Thoracic aorta (tissue), 2 donors: ENCODE measurements at places on chromosomes 6 and 20. TPM values are rescaled to one million over a fixed set of nuclear protein-coding genes. Genes with fewer than 3 reads are reported as not detected.

The MYLK4 gene
- 2.0 TPM for total RNA-seq

DNA sequence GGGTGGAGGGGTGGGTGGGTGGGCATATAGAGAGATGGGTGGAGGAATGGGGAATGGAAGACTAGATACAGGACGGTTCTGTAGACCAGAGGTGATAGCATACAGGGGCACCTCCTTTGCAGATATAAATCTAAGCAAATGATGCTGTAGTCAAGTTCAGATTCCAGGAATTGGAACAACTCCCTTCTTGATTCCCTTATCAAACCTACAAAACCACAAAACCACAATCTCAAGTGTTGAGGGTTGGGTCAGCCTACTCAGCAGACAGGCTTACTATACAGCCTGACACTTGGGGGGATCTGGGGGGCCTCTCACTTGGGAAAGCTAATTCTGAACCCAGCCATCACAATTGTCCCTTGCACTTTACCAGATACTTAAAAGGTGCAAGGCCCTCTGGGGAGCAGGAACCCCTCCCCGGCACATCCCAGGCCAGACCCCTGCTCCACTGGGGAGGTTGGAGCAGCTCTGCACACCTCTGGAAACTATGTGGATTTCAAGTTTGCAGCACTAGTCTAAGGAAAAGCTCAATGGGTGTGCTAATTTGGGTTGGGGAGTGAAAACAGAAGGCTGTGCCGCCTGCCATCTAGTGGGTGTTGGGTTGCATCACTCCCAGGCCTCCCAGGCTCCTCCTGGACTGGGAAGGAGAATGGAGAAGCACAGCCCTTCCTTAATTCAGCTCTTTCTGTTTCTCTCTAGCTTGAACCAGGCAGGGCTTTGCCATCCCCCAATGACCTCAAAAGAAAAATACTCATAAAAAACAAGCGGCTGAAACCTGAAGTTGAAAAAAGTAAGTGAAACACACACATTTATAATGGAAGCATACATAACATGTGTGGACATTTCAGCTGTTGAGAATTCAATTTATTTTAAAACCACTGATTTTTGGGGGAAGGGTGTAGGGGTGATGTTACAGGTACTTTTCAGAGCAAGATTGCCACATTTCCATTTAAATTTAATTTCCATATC is 121.2 kb upstream of the LAMP5 start:
- no peak for DNase-seq

- DNase-seq = no peak
Measured at GRCh38 chr6:145600299-145600698, 135.0 kb downstream of the EPM2A start.

- DNase-seq = no peak
Measured at GRCh38 chr6:132814716-132815570, 574 bp downstream of the RPS12 start.

The OOEP gene
- total RNA-seq = not detected

GRCh38 chr20:6122111-6122872 is 538 bp downstream of the FERMT1 start:
- DNase-seq = no peak

The FOXF2 gene
- 0.41 TPM for total RNA-seq

GRCh38 chr6:112189494-112189893 is 64.9 kb downstream of the LAMA4 start:
- no peak for DNase-seq

- no peak for DNase-seq
Measured at GRCh38 chr6:157928428-157928827, 53.2 kb upstream of the SYNJ2 start.

GRCh38 chr6:46756469-46757213 is 9.9 kb downstream of the ANKRD66 start:
- no peak for DNase-seq

GRCh38 chr6:150510576-150510975 is 89.1 kb upstream of the PLEKHG1 start:
- DNase-seq = no peak

DNA sequence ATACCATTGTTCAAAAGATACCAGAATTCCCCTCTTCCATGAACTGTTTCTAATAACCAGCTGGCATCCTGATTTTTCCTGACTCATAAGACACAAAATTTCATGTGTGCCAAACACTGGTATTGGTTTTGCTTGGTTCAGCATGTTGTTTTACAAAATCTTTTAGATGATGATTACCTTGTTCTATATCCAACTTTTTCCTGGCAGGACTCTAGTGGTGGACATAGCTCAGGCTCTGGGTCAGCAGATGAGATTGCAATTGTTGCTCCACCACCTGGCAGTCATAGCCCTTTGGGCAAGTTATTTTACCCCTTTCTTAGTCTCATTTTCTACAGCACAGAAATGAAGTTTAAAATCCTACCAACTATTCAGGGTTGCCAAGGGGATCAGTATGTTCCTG is 6.2 kb downstream of the TRIM38 start:
- no peak for DNase-seq

DNA sequence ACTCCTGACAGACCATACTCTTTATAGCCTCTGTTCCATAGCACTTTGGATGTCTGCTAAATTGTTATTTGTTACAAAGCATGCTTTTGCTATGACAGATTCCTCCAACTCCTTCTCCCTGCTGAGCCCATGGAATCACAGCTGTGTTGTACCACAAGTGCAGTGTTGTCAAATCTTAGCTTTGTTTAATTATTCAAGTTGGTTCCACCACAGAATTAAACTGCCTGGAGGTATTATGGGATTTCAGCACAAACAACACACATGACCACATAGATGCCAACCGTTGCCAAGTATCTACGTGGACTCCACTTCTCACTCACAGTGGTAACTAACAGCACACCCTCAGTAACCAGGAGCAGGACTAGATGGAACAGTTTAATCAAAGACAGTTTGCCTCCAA is 32.7 kb upstream of the MARCKS start:
- DNase-seq = no peak

GRCh38 chr20:24473435-24474223 is 4.2 kb downstream of the SYNDIG1 start:
- DNase-seq = no peak

DNA sequence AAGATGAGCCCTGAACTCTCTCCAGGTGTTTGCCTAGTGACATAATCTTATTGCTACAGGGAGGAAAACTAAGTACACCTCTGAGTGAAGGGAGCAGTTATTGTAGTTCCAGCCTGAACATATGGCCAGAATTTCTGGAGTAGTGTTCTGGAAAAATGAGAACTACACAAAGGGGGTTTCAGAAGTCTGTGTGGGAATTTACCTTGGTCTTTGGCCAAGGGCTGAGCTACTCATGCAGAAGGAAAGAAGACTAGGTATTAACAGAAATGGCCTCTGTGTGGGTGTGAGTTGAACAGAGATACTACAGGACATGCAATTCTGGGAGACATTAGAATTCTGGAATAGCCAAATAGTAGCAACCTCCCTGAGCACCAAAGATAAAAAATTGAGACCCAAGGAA is 1009.7 kb upstream of the GJE1 start:
- no peak for DNase-seq

DNA sequence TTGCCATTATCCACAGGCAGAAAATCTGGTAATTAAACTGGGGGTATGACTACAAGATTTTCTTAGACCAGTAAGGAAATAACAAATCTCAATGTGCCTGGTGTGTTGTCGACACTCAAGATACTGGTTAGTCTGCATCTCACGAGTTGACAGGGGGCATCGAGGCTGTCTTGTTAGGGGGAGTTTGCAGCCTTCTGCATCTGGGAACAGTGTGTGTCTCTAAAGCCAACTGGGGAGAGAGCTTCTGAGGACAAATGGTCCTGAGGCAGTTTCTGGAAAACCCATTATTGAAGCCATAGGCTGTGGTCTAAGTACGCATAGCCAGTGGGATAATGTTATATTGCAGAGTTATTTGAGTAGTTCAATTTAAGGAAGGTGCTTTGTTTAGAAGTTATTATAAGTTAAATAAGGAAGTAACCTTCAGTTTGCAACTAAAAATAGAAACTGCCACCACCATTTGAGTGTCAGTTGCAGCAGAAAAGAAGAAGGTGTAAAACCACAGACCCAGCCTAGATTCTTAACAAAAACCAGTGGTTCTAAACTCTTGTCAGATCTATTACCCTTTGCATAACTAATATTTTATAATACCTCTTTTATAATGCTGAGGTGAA is 15.4 kb upstream of the MAPK13 start:
- DNase-seq = no peak

The GSTA2 gene
- total RNA-seq = not detected

DNA sequence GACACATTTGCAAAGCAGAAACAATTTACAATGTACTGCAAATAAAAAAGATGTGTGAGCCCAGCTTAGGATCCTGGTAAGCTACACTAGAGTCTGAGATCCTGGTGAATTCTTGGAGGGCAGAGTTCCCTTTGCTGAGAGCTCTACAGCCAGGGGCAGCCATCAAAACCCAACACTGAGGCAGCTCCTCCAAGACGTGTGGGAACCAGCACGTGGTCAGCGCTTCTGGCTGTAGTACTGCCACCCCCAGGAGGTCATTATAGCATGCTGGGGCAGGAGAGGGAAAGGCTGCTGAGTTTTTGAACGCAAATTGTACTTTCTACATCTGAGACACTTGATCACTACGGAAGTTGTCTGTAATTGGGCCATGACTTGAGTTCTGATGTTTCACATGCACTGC is 131.5 kb downstream of the INSM1 start:
- no peak for DNase-seq

DNA sequence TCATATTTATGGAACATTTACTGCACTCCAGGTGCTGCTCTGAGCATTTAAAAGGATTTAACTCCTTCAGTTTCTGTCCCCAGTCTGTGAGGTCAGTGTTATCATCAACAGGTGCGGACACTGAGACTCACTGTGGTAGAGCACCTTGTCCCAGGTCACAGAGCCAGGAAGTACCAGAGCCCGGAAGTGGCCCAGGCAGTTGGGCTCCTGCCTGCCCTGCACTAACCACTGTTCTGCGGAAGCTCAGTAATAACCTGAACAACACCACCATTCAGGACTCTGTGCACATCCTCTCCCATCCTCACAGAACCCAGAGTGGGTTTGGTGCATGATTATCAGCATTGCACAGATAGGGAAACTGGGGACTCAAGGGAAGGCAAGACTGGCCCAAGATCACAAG is 16.8 kb upstream of the SIRPG start:
- DNase-seq = no peak

The CCN6 gene
- total RNA-seq = not detected

The BEND6 gene
- 0.21 TPM for total RNA-seq
